ENCODE measurements at places on chromosomes 4 and X.
A peak's percentile ranks its signal among the peaks of the same experiment; 100 is the strongest.

DNA sequence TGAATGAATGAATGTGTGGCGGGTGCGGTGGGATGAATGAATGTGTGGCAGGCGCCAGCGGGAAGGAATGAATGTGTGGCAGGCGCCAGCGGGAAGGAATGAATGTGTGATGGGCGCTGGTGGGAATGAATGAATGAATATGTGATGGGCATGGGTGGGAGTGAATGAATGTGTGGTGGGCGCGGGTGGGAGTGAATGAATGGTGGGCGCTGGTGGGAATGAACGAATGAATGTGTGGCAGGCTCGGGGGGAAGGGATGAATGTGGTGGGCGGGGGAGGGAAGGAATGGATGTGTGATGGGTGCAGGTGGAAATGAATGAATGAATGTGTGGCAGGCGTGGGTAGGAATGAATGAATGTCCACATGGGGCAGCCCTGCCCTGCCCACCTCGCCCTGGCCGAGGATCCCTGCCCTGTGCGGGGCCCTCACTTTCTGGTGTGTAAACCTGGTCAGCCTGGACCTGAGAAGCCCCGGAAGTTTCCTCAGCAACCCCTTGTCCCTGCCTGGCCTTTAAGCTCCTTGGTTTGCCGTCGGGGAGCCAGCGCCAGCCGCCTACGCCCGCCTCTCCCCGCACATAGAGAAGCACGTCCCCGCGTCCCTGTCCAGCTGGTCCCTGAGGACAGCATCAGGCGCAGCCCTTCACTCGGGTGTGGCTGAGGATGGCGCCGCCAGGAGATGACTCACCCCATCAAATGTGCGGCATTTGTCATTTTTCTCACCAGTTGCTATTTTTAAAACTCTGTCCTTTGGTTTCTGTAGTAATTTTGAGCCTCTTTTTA is 112.8 kb upstream of the LRPAP1 start:
- no peak for DNase-seq

DNA sequence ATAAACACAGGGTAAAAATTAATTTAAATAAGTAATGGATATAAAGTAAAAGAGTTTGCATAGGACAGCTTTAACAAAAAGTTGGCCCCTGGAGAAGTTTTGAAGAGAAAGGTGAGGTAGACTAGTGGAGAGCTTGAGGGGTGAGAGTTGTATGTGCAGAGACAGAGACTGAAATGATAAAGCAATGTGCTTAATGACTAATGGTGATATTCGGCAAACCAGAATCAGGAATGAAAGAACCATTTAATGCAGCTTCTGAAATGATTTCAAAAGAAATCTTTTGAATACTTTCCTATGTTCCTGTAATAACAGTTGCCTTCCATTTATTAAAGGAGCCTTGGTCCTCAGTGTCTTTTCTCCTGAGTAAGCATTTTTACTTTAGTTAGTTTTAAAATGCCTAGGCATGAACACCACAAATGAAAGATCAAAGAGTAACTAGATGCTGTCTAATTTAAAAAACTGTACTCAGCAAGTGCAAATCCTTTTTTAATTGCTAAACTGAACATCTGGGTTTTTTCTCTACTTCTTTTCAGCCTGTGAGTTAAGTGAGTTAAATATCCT is 28.5 kb downstream of the CAMK2D start:
- DNase-seq: no peak

DNA sequence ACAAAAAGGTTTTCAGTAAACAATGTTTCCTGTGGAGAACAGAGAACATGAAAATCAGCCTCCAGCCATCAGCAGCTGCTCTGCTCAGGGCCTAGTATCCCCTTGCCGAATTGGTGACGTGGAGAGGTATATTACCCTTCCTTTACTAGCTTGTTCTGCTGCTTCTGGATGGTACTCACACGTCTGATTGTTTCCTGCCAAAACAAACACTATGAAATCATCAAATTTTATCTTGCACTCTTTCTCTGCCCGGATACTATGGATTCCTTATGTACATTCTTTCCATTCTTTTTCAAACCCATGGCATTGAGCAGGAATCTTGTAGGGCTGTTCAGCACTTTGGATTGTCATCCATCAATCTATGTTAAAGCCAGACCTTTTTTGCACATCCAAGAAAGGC is 18.8 kb upstream of the METAP1 start:
- DNase-seq: peak; percentile 82

- no peak for DNase-seq
Observed at GRCh38 chr4:150765216-150765615, 183.3 kb downstream of the MAB21L2 start.

All from fibroblast of upper back skin (primary cell).